ENCODE measurements at places on chromosomes 6 and 20.
A peak's percentile ranks its signal among the peaks of the same experiment; 100 is the strongest.

DNA sequence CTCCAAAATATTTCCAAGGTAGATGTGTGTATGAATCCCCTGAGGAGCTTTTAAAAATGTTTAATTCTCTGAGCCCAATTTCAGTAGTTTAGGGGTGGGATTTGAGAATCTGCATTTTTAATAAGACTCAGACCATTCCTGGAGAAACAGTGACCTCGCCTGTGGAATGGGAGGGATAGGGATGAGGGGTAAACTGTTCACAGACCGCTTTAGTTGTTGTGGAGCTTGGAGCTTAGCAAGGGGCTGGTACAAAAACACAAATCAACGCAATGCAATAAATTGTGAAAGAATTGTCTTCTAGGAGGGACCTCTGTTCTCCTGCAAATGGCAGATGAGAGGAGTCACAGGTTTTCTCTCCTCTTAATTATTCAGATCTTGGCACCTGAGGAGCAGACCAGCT is 239.3 kb upstream of the SULF2 start:
- no peak for DNase-seq

GRCh38 chr6:19317431-19317986 is 519.7 kb upstream of the ID4 start:
- no peak for DNase-seq

GRCh38 chr6:33720998-33721397 is 9.5 kb upstream of the UQCC2 start:
- no peak for DNase-seq

GRCh38 chr6:105077596-105078385 is 102.0 kb downstream of the POPDC3 start:
- peak; percentile 29 for DNase-seq

DNA sequence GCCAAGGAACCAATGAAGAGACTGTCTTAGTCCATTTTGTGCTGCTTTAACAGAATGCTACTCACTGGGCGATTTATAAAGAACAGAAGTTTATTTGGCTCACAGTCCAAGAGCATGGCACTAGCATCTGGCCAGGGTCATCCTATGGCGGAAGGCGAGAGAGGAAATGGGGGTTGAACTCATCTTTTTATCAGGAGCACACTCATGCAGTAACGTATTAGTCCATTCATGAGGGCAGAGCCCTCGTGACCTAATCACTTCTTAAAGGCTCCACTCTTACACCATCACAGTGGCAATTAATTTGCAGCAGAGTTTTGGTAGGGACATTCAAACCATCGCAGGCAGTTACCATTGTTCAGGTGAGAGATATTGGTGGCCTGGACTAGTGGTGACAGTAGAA is 8.5 kb downstream of the ARFGEF2 start:
- DNase-seq: no peak

GRCh38 chr6:158009114-158009891 is 27.6 kb downstream of the SYNJ2 start:
- DNase-seq: no peak

DNA sequence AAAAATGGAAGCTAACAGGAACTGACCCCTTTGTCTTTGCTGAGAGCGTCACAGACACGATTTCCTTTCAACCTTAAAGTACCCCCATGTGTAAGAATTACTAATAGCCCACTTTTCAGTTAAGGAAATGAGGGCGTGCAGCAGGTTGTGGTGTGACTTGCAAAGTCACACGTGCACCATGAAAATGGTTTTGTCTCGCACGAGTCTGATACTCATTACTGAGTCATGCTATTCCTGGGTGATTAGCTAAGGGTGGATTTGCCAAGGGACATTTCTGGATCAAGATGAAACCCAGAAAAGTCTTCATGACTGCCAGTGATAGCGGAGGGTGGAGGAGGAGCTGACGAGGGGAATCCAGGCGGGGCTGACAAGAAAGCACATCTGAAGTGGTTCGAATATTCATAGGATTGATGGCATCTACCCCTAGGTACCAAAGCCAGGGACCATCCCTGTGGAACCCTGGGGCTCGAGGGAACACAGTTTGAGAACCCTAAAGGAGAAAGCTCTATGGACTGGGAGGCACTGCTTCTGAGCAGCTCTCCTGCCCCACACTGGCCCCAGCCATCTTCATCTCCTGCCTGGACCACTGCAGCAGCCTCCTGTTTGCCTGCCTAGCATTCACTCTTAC is 12.1 kb upstream of the NFATC2 start:
- no peak for DNase-seq

DNA sequence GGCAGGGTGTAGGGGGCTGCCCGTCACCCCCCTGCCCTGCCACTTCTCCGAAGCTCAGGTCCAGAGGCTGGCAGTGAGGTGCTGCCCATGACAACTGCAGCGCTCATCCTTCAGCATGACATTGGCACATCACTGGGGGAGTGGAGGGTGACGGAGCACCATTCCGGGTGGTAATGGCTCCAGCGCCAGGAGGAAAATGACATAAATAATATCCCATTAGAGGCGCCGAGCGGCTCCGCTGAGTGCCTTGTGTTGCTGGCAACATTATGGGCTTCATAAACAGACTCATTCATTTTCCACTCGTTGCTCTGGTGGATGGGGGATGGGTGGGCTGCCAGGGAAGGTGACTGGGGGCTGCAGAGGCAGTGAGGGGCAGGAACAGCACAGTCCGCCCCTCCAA is 56.9 kb upstream of the CTNNBL1 start:
- DNase-seq: no peak

DNA sequence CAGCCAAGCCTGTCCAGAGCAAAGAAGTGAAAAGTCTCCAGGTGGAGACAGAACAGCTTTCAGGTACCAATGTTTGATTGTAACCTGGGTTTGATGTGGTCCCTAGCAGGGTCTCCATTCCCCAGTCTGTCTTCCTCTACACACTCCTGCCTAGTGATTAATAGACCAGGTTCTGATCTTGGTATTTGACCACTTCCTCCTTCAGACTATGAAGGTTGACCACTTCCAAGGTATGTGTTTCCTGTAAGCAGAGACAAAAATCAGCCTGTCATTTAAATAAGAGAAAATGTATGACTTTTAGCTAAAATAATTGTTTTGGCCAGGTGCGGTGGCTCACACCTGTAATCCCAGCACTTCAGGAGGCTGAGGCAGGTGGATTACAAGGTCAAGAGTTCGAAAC is 41.8 kb upstream of the TOP1 start:
- no peak for DNase-seq

- DNase-seq: no peak
These were observed 1.2 kb downstream of the SNTA1 start for GRCh38 chr20:33442136-33443005.

- no peak for DNase-seq
These were observed 28.3 kb upstream of the FBXO30 start for GRCh38 chr6:145842693-145843546.

GRCh38 chr20:5279661-5280060 is 37.1 kb downstream of the PROKR2 start:
- DNase-seq: no peak

GRCh38 chr6:157653521-157653920 is 169.5 kb upstream of the SNX9 start:
- no peak for DNase-seq

DNA sequence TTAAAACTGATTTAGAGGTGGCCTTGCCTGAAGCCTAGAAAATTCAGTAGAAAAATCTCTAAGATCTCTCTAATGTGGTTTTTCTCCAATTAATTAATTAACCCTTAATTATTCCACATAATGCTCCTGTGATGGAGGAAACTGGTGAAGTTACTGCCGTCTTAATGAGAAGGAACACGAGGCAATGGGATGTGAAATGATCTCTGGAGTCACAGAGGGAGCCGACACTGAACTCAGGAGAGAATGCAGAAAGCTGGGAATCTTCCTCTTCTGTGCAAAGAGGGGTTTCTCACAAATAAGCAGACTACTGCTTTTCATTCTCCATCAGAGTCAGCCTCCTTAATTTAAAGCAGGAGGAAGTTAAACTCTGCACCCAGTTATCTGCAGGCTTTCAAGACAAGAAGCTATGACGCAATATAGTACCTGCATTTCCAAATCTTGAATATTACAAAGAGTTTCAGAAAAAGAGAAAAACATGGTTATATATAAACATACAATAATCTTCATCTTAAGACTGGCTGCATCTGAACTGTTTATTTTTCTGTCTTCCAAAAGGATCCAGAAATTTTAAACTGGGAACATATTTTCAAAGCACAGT is 18.1 kb upstream of the SNRPB2 start:
- DNase-seq: no peak

DNA sequence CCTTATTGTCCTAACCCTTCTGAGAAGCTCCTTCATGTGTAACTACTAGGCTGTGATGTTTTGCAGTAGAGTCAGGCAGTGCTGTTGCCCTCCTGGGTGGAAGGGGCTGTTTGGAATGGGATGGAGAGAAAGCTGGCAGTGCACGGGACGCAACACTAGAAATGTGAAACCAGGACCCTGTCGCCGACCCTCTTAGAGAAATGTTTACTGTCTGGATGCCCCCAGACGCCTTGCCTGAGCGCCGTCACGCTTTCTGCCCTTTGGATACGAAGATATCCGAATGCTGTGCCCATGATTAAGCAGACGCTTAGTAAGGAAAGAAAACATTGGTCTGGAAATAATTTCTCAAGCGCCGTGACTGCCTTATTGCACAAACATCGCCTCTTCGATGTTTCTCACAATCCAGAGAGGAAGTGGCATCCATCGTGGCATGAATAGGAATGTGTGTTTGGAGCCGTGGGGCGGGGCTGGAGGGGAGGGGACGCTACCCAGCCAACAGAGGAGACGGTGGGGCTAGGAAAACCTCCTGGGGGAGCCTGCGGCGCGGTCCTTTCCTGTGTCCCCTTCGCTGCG is 661 bp upstream of the PPP1R14C start:
- no peak for DNase-seq

- no peak for DNase-seq
These were observed 45.1 kb downstream of the CPNE5 start for GRCh38 chr6:36793913-36794712.

DNA sequence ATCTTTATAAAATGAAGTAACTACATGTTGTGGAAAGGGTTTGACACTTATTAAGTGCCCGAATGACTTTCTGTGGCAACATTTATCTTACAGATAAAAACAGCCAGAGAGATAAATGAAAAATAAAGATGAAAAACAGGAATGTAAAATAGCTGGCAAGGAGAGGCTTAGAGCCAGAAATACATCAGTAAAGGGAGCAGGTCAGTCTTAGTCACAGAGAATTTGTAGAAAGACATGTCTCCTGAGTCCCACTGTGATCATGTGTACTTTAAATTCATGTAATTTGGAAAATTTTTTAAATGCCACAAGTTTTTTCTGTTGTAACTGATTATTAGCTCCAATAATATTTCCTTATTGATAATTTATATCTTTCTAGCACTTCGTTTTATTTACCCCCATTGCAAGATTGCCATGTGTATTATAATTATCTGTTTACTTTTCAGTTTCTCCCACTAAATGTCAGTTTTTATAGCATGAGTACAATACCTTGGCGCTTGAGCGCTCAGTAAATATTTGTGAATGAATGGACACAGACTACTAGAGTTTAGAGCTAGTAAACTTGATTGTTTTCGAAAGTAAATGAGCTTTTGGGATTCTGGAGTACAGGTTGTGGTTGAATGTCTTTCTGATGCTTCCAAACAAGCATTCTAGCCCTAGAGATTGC is 15.2 kb downstream of the TAB2 start:
- no peak for DNase-seq

- no peak for DNase-seq
These were observed 91.7 kb downstream of the GJA10 start for GRCh38 chr6:89985751-89986493.

DNA sequence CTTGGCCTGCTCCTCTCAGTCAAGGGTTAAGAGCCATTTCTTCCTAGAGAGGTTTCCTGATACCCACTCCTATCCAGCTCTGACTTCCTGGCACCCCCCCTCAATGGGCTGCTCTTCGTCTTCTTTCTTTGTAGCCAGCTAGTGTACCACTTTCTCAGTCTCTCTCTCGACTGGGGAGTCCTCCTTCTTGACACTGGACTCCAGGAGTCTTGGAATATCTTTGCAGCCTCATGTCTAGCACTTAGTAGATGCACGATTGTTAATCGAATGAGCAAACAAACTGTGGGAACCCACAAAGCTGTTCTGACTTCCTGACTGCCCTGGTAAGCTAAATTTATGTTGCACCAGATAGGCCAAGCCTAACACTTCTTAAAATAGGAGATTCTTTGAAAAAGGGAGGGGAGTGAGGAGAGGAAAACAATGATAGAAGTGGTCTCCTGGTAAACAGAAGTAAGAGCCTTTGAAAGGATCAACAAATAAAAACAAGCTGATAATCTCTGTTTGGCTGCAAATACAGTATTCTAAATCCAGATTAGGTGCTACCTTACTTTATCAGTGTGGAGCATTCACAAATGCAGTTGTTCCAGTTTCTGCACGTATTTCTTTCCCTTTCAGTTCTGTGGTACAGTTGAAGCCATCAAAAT is 160.1 kb upstream of the CITED2 start:
- no peak for DNase-seq

DNA sequence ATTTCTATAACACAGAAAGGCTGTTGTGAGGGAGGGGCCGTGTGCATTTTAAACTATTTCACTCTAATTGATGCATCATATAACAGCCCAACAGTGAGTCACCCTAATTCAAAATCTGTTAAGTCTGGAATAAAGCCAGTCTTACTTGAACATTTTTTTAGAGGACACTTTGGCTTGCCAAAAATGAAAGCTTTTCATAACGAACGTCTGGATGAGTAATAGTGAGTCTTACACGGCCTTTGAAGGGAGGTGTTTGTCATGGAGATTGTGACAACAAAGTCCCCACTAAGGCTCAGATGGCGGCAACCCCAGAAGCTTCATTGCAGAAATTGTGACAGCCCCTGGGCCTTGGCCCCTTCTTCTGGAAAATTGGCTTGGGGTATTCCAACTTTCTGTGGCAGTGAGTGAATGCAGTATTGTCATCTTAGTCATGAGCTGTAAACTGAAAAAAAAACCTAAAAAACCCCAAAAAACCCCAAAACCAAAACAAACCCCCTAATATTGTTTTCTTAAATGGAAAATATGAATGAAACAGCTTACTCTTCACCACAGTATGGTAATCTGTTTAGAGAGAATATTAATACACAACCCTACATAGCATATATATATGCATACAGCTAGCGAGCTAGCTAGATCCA is 92.6 kb upstream of the CLDN20 start:
- DNase-seq: no peak

- DNase-seq: no peak
These were observed 18.3 kb downstream of the DSP start for GRCh38 chr6:7559651-7560385.

DNA sequence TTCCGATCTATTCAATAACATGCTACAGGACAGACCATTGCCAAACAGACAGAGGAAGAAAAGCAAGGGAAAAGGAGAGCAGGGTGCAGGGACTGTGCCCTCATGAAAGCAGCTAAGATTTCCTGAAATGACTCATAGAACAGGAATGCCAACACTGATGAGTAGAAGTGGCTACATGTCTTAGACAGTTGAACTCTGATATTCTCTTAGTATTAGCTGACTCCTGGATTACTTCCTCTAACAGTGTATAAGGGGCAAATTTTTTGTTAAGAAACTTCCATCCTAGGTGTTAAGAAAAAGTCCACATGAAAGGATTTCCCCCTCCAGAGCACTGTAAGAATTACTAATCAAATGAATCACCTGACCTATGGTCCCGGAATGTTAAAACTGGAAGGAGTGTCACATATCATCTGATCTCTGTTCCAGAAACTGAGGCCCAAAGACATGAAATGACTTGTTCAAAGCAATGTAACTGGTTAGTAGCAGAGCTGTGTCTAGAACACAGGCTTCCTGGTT is 224.9 kb downstream of the IBTK start:
- DNase-seq: no peak

GRCh38 chr6:89410231-89410761 is 1.8 kb downstream of the RRAGD start:
- no peak for DNase-seq

All from NCI-H187 (cell line).